Cortex of kidney (tissue), 1 donor: ENCODE measurements at places on chromosomes 6 and 20.

- DNase-seq, result no peak
Observed at GRCh38 chr6:11202513-11203305, 29.8 kb downstream of the NEDD9 start.

GRCh38 chr6:105453968-105454367 lies 51.1 kb upstream of the PREP start:
- no peak for DNase-seq

DNA sequence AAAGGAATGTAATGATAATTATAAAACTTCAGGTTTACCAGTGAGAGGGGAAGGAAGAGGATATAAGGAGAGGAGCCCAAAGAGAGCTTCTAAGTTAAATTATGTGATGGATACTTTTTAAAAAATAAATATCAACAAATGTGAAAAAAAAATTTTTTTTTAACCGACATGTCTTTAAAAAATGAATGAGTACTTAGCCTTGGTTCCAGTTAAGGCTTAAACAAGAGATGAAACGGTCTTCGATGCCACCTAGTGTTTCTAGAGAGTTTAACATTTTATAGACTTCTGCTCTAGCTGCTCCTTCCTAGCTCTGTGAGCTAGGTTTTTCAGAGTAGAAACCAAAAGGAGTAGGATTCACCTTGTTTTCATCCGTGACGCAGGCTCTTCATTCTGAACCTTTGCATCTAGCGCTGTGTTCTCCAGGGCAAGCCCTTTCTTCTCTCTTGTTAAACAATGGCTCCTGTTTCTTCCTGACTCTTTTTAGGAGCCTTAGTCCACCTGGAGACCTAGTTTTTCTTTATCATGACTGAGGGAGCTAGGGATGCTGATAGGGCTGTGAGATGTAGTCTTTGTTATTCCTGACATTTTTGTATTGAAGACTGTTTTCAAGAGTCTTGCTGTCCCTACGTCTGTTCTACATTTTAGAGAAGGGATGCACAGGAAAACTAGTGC lies 42.4 kb upstream of the GNRH2 start:
- no peak for DNase-seq

DNA sequence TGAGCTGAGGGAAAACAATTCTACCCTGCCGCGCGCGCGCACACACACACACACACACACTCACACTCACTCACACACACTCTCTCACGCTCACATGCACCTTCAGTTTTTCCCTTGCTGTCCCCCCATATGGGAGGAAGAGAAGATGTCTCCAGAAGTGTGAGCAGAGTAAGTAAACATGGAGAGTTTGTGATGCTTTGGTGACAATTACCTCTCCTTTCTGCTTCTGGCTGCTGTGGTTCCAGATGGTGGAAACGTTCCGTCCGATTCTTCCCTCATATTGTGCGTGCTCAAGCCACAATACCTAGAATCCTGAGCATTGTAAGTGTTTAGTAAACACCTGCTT lies 86.7 kb downstream of the LINC00237 start:
- DNase-seq, result no peak

GRCh38 chr6:36050947-36051710 lies 23.5 kb downstream of the MAPK14 start:
- DNase-seq, result no peak

- no peak for DNase-seq
Observed at GRCh38 chr6:157198425-157199279, 124.7 kb downstream of the TMEM242 start.
